ENCODE measurements at places on chromosomes 2 and 18.

DNA sequence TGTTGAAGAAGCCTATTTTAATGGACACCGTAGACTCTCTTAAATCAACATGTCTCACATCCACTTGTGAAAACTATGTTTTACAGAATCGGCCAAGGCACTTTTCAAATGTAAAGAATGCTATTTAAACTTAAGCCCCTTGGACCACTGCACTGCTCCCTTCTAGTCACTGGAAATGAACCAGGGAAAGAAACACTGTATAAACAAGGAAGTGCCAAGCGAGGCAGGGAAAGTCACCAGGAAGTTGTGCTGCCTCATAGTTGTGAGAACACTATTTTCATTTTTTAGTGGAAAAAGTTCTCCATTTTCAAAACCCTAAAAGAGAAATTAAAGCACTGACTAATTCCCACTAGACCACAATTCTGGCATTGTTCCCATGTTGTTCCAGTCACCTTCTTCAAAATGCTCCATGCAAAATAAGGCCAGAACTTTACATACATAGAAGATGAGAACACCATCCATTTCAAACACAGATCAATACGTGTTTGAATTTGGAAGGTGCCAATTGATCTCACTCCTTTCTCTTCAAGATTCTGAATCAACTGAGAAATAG, 13.5 kb downstream of the CCDC141 start:
- DNase-seq: no peak

GRCh38 chr2:71557321-71557720, 104.0 kb downstream of the DYSF start:
- DNase-seq: no peak

GRCh38 chr2:190418727-190419126, 10.6 kb downstream of the MFSD6 start:
- no peak for DNase-seq

DNA sequence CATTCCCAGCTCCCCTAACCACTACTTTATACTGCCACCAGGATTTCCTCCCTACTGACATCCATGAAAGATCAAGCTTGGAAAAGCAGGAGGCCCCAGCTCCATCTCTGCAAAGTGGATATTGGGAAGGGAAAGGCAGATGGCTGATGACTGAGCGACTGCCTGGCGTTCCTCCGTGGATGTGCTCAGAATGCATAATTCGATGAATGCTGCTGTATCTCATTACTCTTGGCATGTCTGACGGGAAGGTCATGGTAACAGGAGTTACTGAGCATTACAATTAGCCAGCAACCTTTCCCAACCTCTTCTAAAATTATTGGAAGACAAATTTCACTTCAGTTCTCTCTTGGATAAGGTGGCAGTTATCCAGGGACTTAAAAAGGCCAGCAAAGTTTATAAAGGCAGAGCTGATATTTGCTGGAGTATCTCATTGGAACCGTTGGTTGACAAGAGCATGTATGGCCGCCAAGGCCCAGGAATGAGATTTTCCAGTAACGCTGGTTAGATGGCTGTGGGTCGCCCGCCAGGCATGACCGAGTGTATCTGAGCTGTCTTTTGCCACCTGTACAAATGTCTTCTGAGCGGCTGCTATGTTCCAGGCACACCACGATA, 34.5 kb downstream of the KCNE4 start:
- DNase-seq: no peak

- DNase-seq: no peak
Observed at GRCh38 chr2:167942366-167943081, 304.9 kb downstream of the STK39 start.

DNA sequence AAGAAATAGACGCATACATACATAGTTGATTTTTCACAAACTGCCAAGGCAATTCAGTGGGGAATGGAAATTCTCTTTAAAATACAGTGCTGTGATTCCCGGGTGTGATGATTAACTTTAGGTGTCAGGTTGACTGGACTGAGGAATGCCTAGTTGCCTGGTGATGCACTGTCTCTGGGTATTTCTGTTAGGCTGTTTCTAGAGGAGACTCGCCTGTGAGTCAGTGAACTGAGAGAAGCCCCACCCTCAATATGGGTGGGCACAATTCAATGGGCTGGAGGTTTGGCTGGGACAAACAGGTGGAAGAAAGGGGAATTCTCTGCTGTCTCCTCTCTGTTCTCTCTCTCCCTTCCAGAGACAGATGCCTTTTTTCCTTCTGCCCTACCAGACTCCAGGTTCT, 187.6 kb downstream of the ARHGAP28 start:
- DNase-seq: no peak
